ENCODE measurements at places on chromosomes 16 and 17.

DNA sequence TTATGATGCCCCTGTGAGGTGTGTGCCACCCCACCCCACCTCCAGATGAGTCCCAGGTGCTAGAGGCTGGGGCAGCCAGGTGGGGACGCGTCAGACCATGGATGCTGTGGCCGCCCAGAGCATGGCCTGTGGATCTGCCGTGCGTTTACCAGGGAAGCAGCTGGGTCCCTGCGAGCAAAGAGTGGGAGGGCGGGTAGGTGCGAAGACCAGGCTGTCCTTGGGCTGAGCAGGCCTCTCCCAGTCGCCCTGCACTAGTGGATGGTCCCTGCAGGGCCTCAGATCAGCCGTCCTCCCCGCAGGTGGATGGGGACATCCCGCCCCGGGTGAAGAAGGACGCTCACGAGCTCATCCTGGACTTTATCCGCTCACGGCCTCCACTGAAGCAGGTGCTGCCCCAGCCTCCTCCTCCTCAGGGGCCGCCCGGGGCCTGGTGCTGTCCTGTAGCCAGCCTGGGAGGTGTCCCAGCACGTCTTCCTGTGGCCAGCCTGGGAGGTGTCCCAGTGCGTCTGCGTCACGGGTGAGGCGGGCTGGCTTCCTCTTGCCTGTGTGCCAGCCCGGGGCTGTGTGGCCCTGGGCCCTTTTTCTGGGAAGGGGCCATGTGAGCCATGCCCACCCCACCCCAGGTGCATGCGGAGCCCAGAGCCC is 18.0 kb upstream of the TCF25 start:
- DNase-seq = no peak

- DNase-seq = no peak
Measured at GRCh38 chr16:50519001-50519400, 29.2 kb upstream of the NKD1 start.

DNA sequence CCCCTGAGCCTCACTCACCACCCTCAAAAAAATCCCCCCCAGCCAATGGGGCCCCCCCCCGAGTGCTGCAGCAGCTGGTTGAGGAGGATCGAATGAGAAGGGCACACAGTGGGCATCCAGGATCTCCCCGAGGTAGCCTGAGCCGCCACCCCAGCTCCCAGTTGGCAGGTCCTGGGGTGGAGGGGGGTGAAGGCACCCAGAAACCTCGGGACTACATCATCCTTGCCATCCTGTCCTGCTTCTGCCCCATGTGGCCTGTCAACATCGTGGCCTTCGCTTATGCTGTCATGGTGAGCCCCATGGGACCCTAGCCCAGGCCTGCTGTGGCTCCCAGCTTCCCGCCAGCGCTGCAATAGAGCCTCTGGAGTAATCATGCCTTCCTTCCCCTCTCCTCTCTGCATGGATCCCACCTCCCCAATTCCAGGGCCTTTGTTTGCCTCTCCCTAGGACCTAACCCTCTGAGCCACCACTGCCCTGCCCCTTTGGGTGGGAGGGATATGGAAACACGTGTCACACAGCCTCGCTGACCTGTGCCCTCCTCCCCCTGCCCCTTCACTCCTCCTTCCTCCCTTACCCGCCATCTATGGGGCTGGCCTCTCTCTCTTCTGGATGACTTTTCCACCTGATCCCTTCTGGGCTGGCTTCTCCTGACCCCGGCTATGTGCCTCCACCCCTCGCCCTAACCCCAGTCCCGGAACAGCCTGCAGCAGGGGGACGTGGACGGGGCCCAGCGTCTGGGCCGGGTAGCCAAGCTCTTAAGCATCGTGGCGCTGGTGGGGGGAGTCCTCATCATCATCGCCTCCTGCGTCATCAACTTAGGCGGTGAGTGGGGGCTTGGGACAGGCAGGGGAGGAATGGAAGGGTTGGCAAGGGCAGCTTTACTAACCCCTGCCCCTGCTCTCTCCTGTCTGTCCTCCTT is 1.9 kb downstream of the PRRT2 start:
- no peak for DNase-seq

GRCh38 chr17:66952031-66952524 is 12.4 kb upstream of the CACNG4 start:
- peak; percentile 98 for DNase-seq

- DNase-seq = no peak
Measured at GRCh38 chr16:77696149-77696548, 26.2 kb upstream of the NUDT7 start.

GRCh38 chr16:8899709-8900317 is 17.7 kb downstream of the LITAFD start:
- DNase-seq = no peak

Measured in H4 (cell line).